NB4 (cell line): ENCODE measurements at places on chromosomes 4 and X.

DNA sequence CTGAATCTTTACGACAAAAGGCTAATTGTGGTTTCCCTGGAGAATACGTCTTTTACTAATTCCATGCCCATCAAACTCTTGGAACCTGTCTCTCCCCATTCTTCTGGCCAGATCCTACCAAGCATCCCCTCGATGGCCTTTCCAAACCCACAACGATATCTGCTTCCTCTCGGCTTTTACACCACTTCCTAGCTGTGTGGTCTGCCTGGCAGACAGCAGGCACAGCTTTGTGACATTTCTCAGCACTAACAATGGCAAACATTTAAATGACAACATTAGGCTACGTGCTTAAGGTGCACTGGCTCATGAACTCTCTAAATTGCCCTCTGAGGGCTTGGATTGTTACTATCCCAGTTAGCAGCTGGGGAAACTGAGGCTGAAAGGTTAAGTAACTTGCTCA lies 141.0 kb downstream of the NSUN7 start:
- DNase-seq, result no peak

GRCh38 chr4:38610521-38610920 lies 53.5 kb upstream of the KLF3 start:
- DNase-seq, result no peak

- DNase-seq, result no peak
Observed at GRCh38 chrX:54945224-54945623, 24.6 kb downstream of the TRO start.

DNA sequence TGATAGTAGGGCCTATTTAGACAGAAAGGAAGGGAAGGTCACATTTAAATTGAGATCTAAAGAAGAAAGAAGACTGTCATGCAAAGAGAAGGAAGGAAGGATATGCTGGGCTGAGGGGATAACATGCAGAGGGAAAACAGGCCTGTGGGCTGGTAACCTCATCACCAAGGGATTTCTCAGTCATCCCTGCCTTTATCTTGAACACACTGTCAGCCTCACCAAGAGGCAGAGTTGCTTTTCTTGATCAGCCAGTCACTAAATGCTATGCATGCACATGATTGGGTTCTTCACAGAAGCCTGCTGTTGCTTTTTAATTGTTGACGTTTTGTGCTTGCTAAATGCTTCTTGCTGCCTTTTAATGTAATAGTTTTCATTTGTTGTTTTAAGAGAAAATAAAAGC lies 113.0 kb downstream of the ARHGAP24 start:
- no peak for DNase-seq

GRCh38 chr4:189792924-189793618 lies 147.6 kb upstream of the FRG1 start:
- peak; percentile 85 for DNase-seq

- DNase-seq, result no peak
Observed at GRCh38 chrX:37644381-37645305, 40.9 kb upstream of the XK start.

GRCh38 chr4:46793036-46793435 lies 116.0 kb downstream of the COX7B2 start:
- no peak for DNase-seq

DNA sequence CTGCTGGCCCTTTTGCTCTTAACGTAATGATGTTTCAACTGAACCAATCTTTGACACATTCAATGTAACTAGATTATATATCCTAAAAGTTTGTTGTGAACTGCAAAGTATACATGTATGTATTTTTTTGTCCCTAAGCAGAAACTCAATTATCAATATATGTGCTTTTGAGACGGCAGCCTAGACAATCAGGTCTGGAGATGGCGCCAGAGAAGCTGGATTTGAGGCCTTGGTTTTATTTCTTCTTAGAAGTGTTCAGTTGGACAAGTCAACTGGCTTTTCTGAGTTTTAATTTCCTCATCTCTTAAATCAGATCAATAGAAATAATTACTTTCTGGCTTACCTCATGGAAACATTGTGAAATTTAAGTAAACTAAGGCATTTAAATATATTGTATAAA lies 62.5 kb downstream of the DCAF8L1 start:
- peak; percentile 5 for DNase-seq

DNA sequence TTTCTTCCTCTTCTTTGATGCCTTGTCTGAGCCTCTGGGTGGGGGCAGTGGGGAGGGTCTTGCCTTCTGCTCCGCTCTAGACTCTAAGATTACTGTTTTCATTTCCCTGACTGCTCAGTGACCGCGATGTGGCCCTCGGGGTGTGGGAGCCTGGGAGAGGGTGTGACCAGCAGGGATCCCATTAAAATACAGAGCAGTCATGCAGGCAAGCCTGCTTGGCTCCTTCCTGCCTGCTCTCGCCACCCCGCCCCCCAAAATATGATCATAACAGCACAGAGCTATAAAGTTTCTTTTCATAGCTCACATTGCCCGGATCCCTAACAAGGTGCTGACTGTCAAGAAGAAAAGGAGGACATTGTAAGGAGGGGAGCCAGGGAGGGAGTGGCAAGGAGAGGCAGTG lies 332.9 kb downstream of the RAB28 start:
- DNase-seq, result no peak

DNA sequence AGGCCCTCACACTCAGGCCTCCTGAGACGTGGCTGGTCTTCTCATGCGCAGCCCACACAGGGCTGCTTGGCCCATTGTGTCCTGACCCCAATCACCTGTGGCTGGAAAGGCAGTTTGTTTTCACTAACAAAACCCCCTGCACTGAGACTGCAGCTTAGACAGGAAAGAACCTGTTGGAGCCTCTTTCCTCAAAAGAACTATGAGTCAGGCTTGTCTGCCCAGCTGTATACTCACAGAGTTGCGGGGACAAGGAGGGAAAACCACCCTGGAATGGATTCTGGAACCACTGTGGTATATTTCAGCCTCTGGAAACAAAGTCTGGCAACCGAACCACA lies 5.2 kb upstream of the TMEM156 start:
- no peak for DNase-seq
